GM03348 (cell line): ENCODE measurements at places on chromosomes 16 and 17.

GRCh38 chr16:14284371-14284770 is 213.3 kb downstream of the MRTFB start:
- no peak for DNase-seq

DNA sequence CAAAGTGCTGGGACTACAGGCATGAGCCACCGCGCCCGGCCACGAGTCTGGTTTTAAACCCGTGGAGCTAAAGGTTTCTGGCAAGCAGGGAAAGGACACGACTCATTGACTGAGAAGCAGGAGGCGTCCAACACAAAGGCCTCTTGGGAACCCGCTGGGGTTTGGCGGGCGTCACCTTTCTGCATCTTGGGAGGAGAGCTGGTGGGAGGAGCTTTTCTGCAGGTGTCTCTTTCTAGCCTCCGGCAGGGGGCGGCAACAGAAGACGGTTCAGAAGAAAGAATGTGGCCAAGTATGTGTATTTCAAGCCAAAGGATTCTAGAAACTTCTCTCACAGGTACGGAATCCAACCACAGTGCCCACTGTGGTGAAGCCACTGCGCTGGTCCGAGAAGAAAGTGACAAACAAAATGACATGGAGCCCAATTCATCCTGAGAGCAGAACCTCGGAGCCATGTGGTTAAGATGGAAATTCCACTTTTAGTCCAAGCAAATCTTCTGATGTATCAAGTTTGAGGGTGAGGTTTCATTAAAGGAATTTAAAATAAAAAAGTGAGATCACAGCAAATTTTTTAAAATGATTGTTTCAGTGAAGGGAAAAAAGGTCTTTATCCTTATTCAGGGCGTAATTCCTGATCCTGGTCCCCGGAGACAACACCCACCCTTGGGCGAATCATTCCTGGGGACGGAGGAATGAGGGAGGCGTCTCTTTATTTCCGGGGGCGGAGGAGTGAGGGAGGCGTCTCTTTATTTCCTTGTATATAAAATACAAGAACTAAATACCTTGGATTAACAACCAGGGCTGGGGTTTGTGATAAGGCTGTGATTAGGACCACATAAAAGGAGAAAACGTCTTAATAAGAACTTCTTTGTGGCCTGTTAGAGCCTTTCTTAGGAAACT is 97.6 kb downstream of the MRM3 start:
- no peak for DNase-seq

GRCh38 chr16:85778873-85779272 is 20.5 kb downstream of the EMC8 start:
- no peak for DNase-seq

DNA sequence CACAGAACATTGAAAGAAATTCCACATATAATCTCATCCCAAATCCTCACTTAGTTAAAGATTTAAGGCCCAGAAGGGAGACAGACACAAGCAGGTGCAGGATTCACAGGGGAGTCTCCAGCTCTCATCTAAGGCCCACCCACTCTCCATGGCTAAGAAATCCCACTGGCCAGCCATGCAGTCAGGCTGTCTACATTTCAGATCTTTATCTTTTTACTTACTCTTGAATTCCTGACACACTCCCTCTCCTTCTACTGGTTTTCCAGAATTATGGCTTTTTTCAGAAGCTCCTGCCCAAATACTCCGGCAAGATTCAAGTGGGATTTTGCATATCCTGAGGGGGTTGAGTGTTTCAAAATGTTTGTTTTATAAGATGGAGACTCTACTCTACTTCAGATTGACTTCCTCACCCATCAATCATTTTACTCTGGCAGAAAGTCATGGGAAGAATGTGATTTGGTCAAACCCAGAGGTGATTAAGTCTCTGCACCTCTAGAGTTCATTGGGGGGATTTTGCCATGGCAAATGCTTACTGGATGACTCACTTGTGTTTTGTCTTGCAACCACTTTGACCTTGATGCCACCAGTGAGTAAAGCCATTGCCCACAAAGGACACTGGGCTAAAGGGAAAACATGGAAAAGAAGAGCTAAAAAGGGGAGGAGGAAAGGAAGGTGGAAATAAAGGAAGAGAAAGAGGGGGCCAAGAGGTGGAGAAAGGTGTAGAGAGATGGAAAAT is 688.8 kb upstream of the SALL1 start:
- no peak for DNase-seq

DNA sequence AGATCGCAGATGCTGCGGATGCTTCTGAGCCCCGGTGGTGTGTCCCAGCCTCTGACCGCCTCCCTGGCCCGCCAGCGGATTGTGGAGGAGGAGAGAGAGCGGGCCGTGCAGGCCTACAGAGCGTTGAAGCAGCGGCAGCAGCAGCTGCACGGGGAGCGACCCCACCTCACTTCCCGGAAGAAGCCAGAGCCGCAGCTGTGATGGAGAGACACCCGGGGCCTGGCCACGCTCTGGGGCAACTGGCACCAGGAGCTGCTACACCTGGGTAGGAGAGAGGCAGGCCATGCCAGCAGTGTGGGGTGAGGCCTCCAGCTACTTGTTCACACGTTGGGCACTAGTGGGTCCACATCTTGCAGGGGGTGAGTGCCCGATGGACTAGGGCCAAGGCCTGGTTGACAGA is 6.0 kb downstream of the CCDC137 start:
- no peak for DNase-seq

DNA sequence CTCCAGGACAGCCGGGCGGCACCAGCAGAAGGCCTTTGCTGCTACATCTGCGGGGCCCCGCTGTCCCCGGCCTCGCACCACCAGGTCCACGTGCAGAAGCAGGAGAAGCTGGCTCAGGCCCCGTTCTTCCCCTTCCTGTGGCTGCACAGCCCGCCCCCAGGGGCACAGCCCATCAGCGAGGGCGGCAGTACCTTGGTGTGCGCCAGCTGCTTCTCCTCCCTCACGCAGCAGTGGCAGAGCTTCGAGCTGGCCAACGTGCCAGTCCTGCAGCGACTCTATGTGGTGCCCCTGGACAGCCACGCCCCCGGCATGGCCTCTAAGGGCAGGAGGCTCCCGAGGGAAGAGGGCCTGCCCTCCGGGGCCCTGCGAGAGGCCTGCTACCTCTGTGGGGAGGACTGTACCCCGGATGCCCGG is 58.3 kb upstream of the CIBAR2 start:
- DNase-seq = no peak

DNA sequence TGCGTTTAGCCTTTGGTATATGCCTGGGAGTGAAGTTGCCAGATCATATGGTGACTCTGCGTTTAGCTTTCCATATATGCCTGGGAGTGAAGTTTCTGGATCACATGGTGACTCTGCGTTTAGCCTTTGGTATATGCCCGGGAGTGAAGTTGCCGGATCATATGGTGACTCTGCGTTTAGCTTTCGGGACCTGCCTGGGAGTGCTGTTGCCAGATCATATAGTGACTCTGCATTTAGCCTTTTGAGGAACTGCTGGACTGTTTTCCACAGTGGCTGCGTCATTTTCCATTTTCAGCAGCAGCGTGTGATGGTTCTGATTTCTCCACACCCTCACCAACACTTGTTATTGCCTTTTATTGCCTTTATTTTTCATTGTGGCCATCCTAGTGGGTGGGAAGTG is 73.0 kb downstream of the OR1D5 start:
- no peak for DNase-seq

DNA sequence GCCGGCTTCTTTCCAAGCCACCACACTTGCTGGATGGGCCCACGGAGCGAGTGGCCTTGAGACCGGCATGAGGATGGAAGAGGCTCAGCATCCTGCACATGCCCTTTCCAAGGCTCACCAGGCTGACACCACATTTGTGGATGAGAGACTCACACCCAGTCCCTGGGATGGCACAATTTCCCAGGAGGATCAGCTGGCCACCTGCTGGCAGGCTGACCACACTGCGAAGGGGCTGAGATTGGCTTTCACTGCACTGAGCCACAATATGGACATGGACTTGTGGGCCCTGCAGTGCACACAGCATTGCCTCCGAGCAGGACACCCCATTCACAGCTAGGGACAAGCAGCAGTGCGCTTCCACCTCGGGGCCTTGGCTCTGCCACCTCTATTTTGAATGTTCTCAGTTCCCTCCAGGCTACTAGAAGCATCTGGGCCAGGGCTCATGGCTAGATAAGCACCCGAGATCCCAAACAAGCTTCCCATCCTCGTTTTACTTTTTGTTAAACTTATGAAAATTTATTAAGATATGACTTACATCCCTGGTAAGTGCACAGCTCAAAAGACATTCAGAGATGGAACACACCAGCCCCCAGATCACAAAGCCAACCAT is 25.3 kb upstream of the KSR1 start:
- peak; percentile 60 for DNase-seq

DNA sequence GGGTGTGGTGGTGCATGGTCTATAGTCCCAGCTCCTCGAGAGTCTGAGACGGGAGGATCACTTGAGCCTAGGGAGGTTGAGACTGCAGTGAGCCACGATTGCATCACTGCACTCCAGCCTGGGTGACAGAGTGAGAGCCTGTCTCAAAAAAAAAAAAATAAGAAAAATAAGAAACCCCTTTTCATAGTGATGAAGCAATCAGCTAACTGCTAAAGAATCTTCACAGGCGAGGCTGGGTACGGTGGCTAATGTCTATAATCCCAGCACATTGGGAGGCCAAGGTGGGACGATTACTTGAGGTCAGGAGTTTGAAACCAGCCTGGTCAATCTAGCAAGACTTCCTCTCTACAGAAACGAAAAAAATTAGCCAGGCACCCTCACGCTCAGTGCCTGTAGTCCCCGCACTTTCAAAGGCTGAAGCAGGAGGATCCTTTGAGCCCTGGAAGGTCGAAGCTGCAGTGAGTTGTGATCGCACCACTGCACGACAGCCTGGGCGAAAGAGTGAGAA is 760 bp downstream of the SLFN12L start:
- DNase-seq = no peak

DNA sequence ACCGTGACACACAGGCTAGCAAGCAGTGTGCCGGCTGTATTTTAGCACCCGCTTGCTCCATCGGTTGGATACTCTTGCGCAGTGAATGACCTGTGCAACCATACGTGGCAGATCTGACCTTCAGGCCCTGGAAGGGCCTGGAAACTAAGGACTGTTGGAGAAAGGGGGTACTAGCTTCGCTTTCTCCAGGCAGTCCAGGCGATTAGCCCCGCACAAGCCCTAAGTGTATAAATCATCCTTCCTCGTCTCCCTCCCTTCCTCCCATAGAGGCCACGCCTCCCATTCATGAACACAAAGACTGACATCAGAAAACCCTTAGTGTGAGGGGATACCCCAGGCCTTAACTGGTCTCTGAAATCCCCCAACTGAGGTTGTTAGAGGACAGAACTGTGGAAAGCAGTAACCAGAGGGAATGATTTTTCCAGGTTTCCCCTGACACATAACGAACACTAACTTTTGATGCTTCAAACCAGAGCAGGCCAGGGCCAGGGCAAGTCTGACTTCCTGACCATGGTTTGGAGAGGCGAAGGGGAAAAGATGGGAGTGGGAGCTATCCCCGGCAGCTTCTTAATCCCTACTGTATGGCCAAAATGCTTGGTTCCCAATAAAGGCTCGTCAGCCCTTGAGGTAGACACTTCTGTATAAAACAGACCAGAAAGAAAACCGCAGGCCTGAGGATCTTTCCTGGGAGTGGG is 1.4 kb upstream of the DYNLL2 start:
- peak; percentile 1 for DNase-seq

- DNase-seq = no peak
Measured at GRCh38 chr16:27189335-27189972, 13.9 kb upstream of the KDM8 start.

GRCh38 chr16:78436846-78437245 is 337.4 kb downstream of the WWOX start:
- no peak for DNase-seq

DNA sequence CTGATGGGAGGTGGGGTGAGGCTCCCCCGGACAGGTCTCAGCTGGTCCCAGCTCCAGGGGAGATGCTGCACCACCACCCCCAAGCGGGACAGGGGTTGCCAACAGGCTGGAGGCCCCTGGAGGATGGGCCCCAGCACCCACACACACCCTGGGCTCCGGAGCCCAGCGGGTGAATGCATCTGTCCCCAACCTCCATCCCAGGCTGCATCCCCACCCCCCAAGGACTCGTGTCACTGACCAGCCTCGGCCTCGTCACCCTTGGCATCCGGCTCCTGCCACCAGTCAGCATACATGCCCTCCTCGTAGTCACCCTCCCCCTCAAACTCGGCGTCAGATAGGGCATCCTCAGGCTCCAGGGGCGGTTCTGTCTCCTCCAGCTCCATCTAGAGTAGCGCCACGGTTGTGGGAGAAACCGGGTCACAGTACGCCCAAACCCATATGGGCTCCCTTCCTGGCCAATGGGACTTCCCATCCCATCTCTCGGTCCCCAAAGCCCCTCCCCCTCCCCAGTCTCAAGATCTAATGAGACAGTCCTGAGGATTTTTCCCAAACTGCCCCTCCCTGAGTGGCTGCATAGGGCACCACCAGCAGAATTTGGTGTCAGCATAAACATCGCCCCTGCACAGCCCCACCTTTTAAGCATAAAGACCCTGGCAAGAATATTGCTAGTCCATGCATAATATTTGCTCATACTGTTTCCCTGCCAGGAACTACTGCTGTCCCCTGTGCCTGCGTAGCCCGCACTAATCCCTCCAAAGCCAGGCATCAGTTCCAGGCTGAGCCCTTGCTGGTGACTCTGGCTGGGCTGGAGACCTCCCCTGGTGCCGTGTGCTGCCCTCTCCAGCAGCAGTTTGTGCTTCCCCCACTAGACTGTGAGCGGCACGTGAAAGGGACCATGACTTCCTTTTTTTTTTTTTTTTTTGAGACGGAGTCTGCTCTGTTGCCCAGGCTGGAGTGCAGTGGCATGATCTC is 8.4 kb downstream of the P3H4 start:
- no peak for DNase-seq

- DNase-seq = no peak
Measured at GRCh38 chr16:81848306-81848853, 69.3 kb downstream of the PLCG2 start.
